ENCODE measurements at places on chromosomes 1 and 21. TPM values are rescaled to one million over a fixed set of nuclear protein-coding genes. Genes with fewer than 3 reads are reported as not detected.

DNA sequence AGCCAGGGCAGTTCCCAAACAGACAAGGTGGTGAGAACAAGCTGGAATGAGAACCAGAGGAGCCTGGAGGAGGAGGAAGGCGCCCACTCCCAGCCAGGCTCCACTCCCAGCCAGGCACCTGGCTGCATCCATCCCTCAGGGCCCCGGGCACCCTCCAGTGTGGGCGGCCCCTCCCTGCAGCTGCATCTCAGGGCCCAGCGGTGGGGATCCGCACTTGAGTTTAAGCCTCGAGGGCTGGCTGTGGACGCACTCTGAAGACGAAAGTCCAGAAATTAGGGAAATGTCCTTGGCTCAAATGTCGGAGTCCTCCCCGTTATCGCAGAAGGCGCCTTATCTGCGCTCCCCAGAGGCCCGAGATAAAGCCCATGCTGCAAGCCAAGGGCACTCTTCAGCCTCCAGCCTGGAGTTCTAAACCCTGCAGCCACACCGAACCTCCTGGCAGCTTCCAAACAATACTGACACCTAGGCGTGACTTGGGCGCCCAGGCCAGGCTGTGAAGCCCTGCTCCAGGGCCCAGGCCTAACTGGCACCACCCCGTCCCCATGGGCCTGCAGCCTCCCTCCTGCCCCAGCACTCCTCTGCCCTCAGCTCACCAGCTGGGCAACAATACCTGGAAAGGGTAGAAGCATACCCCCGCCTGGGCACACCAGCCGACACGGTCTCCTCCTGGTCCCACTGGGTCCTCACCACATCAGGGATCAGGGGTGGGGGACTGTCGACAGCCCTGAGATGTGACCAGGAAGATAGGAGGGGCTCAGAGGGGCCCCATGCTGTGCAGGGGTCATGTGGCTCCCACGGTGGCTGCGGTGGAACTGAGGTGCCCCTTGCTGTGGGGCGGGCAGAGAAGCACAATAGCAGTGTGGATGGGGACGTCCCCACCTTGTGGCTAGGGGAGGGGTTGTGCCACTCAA, 184.8 kb upstream of the VAMP3 start:
- DNase-seq, result no peak

GRCh38 chr1:232483826-232484225, 146.1 kb downstream of the SIPA1L2 start:
- DNase-seq, result no peak

DNA sequence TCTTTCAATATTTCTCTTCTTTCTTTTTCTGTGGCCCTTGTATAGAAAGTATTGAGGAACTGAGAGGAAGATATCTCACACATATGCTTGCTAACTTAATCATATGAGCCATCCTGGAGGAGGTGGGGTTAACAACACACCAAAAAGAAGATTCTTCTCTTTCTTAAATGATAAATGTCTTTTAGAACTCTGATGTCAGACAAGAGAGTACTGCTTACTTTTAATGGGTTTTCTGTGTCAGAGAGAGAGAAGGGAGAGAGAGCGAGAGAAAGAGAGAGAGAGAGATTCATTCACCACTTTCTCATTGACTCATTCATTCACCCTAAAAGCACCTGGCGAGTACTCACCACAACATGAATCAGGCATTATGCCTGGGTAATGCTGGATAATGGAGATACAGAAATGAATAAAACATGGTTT, 250.3 kb upstream of the SGIP1 start:
- peak; percentile 49 for DNase-seq

DNA sequence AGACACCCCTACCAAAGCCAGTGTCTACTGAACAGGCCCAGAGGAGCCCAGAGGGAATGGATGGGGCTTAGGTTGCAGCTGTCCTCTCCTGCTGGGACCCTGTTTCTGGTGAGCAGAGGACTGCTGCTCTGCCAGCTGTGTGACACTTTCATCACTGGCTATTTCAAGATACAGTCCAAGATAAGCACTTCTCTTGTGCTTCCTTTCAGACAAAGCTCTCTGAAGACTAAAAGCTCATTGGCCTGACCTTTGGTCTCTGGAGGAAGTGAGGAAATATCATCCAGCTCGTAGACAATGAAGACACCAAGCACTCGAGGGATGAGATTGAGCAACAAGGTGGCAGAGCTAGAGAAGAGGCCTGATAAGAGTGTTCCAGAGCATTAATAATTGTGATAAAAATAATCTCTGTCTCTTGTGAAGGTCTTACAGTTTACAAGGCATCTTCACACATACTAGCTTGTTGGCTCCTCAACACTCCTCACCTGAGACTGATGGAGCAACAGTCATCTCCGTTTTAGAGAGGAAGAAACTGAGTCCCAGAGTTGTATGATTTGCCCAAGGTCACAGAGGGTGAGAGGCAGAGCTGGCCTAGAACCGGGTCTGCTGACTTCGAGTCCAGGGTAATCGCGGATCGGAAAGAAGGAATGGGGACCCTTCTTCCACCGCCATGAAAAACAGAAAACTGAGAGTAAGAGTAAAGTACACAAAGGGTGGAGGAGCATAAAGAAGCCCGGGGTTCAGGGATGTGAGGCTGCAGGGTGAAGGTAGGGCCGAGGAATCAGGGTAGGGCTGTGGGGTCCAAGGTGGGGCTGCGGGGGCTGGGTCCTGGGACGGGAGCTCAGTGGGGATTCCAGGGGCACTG, 666 bp downstream of the PAFAH2 start:
- DNase-seq, result no peak

DNA sequence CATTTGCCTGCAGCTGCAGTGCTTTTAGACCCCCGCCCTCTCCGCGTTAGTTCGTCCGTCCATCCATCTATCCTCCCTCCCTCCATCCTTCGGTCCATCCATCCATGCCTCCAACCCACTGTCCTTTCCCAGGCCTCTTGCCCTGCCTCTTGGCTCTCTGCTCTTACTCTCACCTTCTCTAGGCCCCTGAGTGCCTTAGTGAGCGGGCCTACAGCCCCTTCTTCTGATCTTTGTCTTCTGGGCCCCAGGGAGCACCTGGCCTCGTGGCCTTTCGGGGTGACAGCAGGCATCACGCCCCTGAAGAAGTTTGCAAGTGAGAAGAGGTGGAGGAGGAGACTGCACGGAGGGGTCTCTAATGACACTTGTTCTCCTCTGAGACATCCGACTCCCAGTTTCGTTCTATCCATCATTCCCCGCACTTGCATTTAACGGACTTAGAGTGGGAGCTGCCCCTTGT, 842 bp downstream of the ATXN7L2 start:
- DNase-seq, result no peak

- DNase-seq, result no peak
Observed at GRCh38 chr1:3707939-3708328, 44.3 kb upstream of the CCDC27 start.

DNA sequence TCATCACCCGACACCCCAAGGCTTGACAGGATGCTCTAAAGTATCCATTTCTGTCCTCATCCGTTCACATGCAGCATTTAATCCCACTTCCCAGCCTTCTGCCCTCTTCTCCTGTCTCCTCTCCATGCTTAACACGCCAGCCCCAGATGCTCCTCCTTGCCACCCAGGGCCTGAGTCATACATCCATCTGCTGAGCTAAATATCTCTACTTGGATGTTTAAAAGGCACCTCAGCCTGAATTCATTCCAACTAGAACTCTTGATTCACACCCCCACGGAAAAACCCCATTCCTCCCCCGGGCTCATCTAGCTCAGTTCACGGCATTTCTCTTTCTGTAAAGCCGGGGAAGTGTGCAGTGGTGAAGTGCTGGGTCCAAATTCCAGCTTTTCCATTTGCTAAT, 27.7 kb downstream of the TEX35 start:
- peak; percentile 83 for DNase-seq

- DNase-seq, result peak; percentile 45
Observed at GRCh38 chr21:37796011-37796410, 120.2 kb downstream of the KCNJ6 start.

GRCh38 chr1:68453060-68453670, 3.4 kb upstream of the RPE65 start:
- DNase-seq, result peak; percentile 31

GRCh38 chr1:111904478-111905218, 84.8 kb downstream of the KCND3 start:
- DNase-seq, result peak; percentile 63

DNA sequence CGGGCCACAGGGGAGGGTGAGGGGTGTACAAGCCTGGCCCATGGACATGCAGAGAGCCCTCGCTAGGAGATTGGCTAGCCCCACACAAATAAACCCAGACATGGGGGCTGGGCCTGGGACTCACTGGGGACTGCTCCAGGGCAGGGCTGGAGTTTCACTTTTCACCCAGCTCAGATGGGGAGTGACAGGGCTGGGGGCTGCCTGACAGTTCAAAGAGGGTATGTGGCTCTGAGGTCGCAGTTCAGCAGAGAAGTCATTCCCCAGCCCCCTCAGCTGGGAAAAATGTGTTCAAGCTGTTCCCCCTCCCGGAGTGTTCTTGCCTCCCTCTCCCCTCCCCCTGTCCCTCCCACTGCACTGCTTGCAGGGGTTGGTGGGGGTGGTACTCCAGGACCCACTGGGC, 277.1 kb downstream of the TRABD2B start:
- DNase-seq, result no peak

DNA sequence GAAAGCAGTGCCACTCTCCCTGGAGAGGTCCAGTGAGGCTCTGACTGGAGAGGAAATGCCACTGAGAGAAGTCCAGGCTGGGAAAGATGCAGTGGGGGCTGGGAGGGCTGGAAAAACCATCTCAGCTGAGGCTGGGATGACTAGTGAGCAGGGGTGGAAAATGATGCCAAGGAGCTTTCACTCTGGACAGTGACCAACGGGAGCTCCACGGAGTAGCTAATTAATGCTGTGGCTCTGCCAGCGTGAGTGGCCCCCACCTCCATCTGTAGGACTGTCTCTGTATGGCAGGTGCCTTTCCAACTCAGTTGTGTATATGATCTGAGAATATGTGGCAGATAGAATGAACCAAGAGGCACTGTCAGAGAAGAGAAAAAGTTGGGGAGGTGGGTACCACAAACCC, 86.7 kb downstream of the DDX20 start:
- no peak for DNase-seq

DNA sequence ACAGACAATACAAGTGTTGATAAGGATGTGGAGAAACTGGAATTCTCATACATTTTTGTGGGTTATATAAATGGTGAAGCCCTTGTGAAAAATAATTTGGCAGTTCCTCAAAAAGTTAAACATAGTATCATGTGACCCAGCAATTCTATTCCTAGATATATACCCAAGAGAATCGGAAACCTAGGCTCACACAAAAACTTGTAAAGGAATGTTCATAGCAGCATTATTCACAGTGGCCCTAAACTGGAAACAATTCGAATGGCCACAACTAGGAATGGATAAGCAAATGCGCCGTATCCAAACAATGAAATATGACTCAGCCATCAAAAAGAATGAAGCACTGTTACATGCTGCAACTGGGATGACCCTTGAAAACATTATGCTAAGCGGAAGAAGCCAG, 3.9 kb upstream of the CD247 start:
- no peak for DNase-seq

DNA sequence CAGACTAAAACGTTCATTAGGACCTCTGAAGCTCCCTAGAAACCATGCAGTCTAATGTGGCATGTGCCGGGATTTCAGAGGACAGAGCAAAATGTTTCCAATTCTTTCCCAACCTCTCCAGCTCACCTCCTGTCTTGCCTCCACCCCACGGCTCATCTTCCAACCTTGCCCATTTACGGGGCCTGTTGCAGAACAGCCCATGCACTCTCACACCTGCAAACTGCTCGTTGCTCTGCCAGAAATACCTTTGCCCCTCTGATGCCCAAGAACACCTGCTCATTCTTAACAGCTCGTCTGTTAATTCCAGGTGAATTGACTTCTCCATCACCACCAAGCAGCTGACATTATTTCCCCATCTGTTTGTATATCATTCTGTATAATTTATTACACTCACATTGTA, 53.9 kb upstream of the LBR start:
- no peak for DNase-seq

C2CD4D gene
- not detected for total RNA-seq

TSTD1 gene
- not detected for total RNA-seq

GJA9 gene
- total RNA-seq, result not detected

CDC42BPA gene
- 27.7 TPM for total RNA-seq

FAM78B gene
- 4.0 TPM for total RNA-seq

NBPF11 gene
- total RNA-seq, result 2.6 TPM

LENEP gene
- total RNA-seq, result not detected

CCDC17 gene
- total RNA-seq, result 1.1 TPM

OR2T3 gene
- not detected for total RNA-seq

KCND3 gene
- not detected for total RNA-seq

RPE65 gene
- total RNA-seq, result under 0.01 TPM

MARK1 gene
- total RNA-seq, result 6.6 TPM

GNG4 gene
- 2.2 TPM for total RNA-seq

TMOD4 gene
- total RNA-seq, result not detected

ZNF678 gene
- 4.6 TPM for total RNA-seq
